ENCODE measurements at places on chromosomes 16 and 17.

DNA sequence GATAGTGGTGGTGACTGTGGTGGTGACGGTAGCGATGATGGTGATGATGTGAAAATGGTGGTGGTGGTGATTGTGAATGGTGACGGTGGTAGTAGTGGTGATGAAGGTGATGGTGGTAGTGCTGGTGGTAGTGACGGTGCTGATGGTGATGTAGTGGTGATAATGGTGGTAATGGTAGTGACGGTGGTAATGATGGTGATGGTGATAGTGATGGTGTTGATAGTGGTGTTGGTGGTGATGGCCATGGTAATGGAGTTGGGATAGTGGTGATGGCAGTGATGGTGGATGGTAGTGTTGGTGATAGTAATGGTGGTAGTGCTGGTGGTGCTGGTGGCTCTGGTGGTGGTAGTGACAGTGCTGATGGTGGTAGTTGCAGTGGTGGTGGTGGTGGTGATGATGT lies 14.7 kb upstream of the RBFOX1 start:
- DNase-seq, result no peak

- peak; percentile 100 for DNase-seq
Observed at GRCh38 chr16:84836234-84836647, 16.5 kb downstream of the CRISPLD2 start.

DNA sequence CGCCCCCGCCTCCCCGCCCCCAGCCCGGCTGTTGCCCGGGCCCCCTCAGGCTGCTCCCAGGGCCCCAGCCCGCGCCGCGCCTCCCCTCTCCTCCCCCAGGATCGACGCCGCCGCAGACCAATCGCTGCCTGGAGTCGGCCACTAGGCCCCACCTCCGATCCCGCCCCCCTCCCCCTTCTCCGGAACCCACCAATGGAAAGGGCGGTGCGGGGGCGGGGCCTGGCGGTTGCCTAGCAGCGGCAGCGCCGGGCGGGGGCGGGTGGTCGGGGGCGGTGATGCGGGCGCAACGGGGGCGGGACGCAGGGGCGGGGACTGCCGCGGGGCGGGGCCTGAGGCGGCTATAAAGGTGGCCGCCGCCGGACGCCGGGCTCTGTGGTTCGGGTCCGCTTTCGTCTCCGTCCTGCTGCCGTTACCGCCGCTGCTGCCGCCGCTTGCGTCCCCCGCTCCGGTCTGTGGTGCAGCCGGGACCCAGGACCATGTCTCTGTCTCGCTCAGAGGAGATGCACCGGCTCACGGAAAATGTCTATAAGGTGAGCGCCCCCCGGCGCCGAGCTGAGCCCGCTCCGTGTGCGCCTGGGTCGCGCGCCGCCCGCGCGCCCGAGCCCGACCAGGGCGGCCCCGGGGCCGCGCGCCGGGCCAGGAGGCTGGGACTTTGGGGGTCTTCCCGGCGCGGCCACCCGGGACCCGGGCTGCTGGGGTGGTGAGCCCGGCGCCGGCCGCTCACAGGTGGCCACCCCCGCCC lies at the start of gene BAIAP2:
Gene BAIAP2, plus strand, starts transcription at position 373 of the 742 bp plus-strand sequence. Its CDS starts 104 bp downstream, at position 477.
- DNase-seq, result peak; percentile 94

GRCh38 chr17:17741349-17742023 lies 60.2 kb downstream of the RAI1 start:
- DNase-seq, result peak; percentile 46

- DNase-seq, result no peak
Observed at GRCh38 chr16:79469999-79470398, 130.5 kb downstream of the MAF start.

- DNase-seq, result peak; percentile 86
Observed at GRCh38 chr16:11682655-11683096, 14.4 kb downstream of the SNN start.

DNA sequence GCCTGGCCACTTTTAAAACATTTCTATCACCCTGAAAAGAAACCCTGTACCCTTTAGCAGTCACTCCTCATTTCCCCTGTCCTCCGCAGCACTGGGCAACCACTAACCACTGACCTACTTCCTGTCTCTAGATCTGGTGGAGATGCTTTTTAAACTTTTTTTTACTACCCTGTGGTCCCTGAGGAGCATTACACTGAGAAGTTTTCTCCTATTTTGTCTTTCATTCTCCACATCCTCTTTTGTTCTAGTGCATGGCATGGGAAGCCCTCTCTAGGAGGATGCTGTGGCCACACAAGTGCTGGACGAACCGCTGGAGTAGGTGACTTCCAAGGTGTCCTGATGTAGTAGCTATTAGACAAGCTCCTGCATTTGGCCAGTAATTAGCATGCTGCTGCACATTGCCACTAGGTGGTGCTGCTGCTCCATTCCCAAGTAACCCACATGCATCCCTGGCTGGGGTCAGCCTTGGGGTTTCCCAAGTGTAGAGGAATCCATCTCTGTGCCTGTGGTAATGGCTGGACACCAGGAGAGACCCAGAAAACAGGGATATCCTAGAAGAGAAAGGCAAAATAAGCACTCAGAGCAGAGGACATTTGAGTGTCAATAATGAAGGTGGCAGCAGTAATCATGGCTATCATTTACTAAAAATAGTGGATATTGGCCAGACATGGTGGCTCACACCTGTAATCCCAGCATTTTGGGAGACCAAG lies 143.8 kb upstream of the CRHR1 start:
- DNase-seq, result peak; percentile 68

- DNase-seq, result no peak
Observed at GRCh38 chr16:9151074-9151473, 59.6 kb downstream of the HAPSTR1 start.

- DNase-seq, result no peak
Observed at GRCh38 chr16:27646806-27647205, 96.9 kb downstream of the KATNIP start.

DNA sequence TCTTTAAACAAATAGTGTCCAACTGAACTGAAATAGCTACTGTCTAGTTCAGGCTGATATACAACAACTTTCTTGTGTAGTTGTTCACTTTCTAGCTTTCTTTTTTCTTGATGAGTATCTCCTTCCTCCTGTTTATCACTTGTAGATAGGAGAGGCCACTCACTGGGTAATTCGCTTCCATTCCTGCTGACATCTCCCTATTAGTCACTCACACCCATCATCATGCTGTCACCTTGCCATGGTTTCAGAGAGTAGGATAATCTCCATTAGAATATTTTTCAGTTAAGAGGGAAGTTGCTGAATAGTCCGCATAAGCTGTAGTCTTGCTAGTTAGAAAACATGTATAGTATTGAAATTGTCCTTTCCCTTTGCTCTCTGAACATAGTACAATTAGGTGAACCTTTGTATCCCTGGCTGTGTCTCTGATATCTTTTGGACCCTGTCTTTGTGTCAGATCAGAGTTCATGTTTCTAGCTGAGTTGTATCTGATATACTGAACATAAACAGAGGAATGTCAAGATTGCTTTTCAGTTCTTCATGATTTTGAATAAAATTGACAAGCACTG lies 64.4 kb upstream of the RASL10B start:
- DNase-seq, result peak; percentile 5

DNA sequence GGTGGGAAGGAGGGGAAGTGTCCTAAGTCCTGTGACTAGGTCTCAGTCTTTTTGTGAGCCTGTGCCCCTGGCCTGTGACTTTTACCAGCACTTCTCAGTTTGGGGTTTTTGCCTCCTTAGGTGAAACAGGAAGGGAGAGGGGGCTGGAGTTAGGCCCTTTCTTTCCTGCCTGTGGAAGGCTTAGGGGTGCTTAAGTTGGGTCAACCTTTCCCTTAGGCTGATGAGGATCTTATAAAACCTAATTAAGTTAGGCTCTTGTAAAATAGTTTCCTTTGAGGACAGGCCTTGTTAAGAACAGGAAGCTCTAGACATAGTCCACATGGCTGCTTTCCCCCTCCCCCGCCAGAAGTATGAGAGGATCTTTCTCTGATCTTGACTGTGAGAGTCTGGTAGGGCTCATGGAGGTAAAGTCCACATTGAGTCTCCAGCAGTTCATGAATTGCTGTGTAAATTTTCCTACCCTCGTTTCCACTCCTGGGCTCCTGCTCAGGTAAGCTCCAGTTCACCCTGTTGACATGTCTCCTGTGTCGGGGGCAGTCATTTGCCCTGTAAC lies 17.0 kb upstream of the DNASE1 start:
- peak; percentile 36 for DNase-seq

DNA sequence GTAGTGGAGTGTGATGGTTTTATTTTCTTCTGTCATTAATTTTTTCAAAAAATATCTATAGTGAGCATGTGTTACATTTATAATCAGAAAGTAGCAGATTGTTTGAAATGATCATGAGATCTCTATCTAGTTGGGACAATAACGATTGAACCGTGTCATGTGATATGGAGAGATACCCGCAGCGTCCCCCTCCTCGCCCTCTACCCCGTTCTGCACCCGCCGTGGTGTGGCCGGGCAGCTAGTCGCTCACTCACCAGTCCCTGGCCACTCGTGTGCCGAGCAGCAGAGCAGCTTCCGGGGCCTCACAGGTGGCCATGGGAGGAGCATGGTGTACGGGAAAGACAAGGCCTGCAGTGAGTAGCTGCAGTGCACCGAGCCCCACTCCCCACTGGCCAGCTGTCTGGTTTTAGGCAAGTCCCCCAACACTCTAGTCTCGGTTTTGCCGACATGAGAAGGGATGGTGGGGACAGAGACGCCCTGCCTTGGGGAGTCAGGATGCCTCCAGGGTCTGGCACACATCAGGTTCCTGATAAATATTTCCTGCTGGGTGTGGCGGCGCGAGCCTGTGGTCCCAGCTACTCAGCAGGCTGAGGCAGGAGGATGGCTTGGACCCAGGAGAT lies 15.3 kb downstream of the MLYCD start:
- no peak for DNase-seq

- no peak for DNase-seq
Observed at GRCh38 chr17:49390548-49391324, 23.9 kb downstream of the PHB1 start.

GRCh38 chr17:63751806-63752205 lies 10.2 kb upstream of the STRADA start:
- DNase-seq, result no peak

DNA sequence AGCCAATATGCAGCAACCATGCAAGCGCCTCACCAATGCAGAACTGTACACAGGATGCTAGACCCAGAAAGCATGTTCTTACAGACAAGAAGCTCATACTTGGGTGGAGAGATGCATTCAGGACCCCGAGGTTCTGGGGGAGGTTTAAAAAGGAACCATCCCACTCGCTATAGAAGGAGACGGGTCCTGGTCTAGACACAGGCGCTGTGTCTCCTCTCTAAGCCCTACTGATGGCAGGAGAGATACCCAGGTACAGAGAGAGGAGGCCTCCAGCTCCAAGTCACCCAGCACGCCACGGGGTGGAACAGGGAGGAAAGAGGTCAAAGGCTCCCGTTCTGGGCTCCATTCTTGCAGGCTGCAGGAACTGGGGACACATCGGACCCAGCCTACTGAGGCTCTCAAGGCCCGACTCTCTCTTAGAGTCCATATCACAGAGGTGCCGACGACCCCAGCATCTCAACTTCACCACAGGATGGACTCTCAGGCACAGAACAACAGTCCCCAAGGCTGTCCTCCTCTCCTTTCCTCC lies 28.0 kb downstream of the SRCIN1 start:
- DNase-seq, result no peak

GRCh38 chr17:1562176-1562643 lies 382 bp downstream of the PITPNA start:
- no peak for DNase-seq

DNA sequence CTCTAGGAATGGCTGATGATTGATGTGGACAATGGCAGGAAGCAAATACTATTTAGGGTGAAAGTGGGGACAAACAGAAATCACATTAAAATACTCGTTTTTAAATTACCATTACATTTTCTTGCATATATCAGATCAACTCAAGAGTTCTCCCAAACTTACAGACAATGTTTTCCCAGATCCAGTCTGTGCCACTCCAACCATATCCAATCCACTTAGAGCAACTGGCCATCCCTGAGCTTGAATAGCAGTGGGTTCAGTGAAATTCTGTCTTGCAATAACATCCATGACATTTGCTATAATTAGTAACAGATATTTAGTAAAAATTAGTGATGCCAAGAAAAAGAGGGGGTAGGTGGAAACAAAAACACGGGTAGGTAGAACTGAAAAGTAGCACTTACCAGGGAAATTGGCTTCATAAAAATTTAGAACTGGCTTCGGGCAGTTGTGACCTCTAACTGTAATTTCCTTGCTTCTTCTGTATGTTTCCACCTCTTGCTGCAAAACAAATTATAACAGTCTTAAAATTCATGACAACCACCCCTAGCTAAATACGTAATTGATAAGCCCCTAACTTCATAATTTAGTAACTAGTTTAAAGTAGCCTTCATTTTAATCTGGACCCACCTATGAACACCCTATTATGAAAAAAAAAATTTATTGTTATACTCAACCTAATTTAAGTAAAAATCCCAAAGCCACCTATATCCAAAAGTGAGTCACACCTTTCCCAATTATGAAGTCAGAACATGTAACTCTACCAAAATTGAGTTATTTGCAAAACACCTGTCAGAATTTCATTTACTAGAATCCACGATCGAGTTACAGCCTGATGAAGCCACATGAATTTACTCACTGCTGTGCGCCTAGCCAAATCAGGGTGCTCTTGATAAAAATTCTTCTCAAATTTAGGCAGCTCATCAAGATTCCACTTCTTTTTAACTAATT lies 2.0 kb downstream of the DDX5 start:
- no peak for DNase-seq

GRCh38 chr17:61160204-61160603 lies 239.4 kb upstream of the TBX2 start:
- DNase-seq, result no peak

DNA sequence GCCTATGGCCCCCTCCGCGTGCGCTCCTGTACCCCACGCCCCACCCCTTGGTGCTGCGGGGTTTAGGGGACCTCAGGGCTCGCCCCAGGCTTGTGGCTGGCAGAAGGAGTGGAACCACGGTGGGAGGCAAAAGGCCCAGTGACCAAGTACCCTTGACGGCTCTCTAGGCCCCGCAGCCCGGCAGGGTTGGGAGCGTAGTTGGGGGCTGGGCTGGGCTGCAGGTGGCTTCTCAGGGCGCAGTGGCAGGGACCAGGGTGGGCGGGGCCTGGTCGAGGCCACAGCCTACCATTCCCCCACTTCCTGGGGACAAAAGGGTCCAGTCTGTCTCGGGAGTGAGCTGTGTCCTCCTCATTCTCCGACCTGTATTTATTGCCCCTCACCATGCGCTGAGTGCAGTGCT lies 124.9 kb downstream of the RBFOX3 start:
- no peak for DNase-seq

DNA sequence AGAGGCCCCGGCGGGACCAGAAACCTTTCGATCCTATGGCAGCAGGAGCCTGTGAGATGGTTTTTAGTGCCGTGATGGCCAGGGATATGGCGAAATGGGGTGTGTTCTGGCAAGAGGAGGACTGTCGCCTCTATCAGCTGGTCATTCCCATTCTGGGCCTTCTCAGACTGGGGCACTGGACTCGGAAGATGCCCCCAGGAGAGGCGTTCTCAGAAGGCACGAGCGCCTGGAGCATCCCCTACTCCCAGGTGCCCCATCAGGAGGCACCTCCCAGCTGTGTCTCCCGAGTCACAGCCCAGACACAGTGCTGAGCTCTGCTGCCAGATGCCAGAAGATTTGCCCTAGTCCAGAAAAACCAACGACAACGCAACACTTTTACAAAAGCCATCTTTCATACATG lies 54.6 kb upstream of the ENDOV start:
- DNase-seq, result no peak

DNA sequence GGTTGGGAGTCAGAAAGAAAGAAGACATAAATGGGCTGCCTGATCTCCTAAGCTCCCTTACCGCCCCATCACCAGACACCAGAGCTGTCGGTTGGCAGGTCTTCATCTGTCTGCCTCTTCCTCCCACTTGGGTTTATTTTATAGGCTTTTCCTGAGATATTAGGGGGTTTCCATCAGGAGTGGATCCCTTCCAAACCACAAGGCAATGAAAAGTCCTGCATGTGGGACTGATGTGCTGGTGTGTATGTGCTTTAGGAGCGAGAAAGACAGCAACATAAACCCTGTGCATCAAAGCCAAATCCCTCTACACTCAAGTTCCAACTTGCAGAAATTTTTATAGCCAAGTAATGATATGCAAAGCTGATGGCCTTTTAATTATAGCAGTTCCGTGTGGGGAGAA lies 389.5 kb downstream of the SLC39A11 start:
- DNase-seq, result peak; percentile 87

Measured in fibroblast of skin of abdomen (primary cell).